ENCODE measurements at places on chromosomes 4 and X. TPM values are rescaled to one million over a fixed set of nuclear protein-coding genes. Genes with fewer than 3 reads are reported as not detected.

SOX3 gene
- not detected for total RNA-seq

CHRDL1 gene
- total RNA-seq = 3.2 TPM

ANOS1 gene
- total RNA-seq = 4.9 TPM

CACNA1F gene
- total RNA-seq = not detected

CRMP1 gene
- total RNA-seq = 1.5 TPM

RP2 gene
- total RNA-seq = 3.8 TPM

GRCh38 chr4:137966504-137966903 is 275.6 kb downstream of the SLC7A11 start:
- no peak for DNase-seq

- DNase-seq = no peak
Observed at GRCh38 chr4:113978561-113979147, 793 bp downstream of the ARSJ start.

DNA sequence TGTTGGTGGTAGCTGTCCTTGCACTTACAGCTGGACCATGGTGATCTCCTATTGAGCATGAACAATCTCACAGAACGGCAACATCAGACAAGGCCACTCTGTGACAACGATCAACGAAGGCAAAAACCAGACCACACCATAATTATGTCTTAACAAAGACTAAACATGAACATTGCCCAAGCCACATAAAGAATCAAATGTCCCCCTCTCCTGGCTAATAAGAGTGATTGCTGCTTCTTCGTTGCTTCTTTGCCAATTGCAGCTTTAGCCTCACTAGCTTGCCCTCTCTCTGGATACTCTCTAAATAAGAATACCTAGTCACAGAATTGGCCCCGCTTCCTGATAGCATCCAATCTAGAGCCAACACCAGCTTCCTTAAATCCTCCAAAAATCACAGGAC is 41.5 kb upstream of the PGRMC1 start:
- DNase-seq = no peak

DNA sequence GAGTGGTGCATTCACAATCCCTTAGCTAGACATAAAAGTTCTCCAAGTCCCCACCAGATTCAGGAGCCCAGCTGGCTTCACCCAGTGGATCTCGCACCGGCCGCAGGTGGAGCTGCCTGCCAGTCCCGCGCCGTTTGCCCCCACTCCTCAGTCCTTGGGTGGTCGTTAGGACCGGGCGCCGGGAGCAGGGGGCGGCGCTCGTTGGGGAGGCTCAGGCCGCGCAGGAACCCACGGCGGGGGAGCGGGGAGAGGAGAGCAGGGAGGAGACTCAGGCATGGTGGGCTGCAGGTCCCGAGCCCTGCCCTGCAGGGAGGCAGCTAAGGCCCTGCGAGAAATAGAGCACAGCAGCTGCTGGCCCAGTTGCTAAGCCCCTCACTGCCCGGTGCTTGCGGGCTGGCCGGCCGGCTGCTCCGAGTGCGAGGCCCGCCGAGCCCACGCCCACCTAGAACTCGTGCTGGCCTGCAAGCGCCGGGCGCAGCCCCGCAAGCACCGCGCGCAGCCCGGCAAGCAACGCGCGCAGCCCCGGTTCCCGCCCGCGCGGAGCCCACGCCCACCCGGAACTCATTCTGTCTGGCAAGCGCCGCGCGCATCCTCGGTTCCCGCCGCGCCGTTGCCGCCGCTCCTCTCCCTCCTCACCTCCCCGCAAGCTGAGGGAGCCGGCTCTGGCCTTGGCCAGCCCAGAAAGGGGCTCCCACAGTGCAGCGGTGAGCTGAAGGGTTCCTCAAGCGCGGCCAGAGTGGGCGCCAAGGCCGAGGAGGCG is 153.5 kb downstream of the SLC7A11 start:
- DNase-seq = no peak

DNA sequence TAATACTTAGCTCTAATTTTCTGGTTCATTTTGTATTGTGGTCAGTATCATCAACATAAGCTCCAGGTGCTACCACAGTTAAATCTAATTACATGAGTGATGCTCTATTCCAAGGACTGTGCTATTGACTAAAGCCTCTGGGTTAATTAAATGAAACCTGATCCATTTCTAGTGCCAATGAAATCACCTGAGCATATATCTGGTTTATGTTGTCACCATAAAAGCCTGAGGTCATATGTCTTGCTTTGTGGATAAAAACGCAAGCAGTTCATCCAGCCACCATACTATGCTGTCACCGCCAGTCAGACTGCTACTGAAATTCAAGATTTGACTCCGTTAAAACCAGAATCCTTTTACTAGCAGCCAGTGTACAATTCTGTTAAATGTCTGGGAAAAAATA is 64.2 kb upstream of the ZNF518B start:
- no peak for DNase-seq

DNA sequence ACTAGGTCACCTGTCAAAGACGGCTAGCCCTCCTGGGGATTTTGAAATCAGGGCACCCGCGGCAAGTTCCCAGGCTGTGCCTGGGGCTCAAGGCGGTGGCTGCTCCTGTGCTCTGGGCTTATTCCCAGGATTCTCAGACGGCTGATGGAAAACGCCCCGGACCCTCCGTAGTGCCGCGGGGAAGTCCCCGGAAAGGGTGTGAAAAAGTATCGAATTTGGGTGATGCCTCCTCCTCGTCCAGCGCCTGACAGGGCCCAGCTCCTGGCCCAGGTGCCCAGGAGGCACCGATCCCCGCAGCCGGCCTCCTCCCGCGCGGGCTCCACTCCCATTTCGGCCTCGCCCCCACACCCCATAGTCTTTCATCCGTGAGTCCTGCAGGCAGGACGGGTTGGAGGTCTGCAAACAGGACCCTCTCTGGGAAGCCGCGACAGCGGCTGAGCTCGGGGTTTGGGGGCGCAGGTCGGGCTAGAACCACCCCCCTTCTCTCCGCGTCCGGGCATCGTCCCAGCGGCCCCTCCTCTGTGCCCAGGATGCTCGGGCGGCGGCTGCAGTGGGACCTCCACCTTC is 1.1 kb upstream of the NSG1 start:
- no peak for DNase-seq

GRCh38 chr4:128347175-128347868 is 59.7 kb upstream of the PGRMC2 start:
- DNase-seq = no peak

DNA sequence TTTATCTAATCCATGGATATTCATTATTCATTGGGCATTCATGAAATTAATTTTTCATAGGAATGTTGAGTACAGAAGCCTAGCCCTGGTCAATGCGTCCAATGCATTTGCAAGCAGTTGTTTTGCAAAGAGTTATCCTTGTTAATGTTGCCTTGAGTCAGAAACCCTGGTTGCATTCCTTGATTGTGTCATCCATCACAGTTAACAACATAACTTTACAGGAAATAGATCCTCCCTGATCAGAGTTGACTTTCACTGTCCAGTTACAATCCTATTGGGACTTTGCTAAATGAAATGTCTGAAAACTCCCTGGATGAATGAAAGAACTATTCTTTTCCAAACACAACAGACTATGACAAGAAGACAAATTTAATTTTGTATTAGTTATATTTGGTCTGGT is 924.3 kb upstream of the SLIT2 start:
- no peak for DNase-seq

DNA sequence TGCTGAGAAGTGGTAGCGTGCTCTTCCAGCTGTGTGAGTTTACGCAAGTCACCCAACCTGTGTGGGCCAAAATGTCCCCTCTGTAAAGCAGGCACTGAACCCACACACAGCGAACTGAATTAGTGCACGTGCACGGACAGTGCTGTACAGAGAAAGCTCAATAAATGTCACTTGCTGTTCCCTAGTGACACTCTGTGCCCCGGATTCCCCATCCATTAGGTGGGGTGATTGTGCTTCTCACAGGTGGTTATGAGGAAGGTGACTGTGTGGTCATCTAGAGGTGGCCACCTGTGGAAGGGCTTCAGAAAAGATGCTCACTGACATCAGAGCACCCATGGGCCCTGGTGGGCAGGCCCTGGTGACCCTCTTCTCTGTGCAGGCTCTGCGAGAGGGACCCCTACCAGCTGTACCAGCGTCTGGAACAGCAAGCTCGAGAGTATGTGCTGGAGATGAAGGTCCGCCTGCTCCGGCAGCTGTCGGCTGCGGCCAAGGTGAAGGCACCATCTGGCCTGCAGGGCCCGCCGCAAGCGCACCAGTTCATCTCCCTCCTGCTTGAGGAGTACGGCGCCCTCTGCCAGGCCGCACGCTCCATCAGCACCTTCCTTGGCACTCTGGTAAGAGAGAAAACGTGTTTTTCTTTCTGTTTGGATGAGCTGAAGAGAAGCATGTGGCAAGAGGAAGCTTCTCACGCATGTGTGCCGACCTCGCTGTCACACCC is 94.3 kb downstream of the FAM193A start:
- no peak for DNase-seq

DNA sequence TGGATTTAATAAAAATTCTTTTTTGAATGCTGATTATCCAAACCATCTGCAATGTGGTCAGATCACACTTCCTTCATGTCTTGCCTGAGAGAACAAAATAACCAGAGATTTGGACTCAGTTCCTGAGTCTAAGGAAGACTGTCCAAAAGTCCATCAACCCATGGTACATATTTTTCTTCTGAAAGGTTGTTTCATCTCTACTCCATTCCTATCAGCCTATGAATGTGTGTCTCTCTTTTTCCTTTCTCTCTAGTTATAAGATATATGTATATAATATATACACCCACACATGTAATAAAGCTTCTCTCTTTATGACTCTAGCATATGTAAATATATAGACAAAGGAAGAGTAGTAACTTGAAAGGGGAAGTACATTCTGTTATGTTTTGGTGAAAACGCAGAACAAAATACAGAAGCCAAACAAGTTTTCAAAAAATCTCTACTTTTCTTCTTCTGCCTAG is 226.9 kb downstream of the ARHGAP24 start:
- no peak for DNase-seq

DNA sequence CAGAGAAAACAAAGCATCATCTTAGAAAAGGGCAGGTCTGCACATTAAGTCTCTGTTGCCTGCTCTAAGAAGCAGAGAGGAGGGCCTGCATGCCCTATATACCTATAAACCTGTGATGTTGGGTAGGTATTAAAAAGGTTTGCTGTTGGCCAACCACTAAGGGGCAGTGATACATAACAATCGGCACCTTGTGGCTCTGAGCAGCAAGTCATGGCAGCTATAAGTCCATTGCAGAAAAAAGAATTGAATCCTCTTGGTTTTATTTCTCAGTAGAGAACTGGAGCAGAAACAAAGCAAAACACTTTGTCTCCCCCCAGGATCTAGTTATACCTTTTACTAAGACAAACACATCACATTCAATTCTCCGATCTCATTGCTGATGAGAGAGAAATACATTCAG is 1364.4 kb downstream of the STIM2 start:
- no peak for DNase-seq

- DNase-seq = no peak
Observed at GRCh38 chr4:121738780-121739535, 26.0 kb downstream of the SMIM43 start.

GRCh38 chrX:152960115-152960514 is 33.8 kb downstream of the PNMA5 start:
- DNase-seq = no peak

- no peak for DNase-seq
Observed at GRCh38 chrX:10989386-10989785, 121.7 kb upstream of the HCCS start.

GRCh38 chr4:138308356-138308755 is 66.2 kb upstream of the SLC7A11 start:
- no peak for DNase-seq

GRCh38 chrX:120677004-120677652 is 47.3 kb upstream of the C1GALT1C1 start:
- no peak for DNase-seq

GRCh38 chr4:176791591-176792325 is 964 bp downstream of the VEGFC start:
- peak; percentile 66 for DNase-seq

- no peak for DNase-seq
Observed at GRCh38 chr4:149211876-149212275, 603.8 kb downstream of the IQCM start.

- DNase-seq = no peak
Observed at GRCh38 chr4:20761382-20761781, 61.1 kb downstream of the PACRGL start.

DNA sequence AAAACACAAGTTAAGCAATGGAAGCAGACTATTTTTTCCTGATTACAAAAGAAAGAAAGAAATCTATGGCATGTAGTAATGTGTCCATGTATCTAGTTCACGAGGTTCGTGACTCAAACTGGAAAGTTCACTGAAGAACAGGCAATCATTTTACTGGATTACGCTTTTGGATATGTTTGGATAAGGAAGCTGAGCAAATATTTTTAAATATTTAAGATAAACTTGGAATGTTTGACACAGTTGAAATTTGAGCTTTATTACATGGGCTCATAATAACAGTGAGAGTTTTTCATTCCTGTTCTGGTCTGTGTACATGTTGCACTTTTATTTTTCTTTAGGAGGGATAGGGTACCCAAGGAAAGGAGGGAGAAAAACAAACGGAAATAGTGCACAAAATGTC is 244.2 kb upstream of the GK2 start:
- no peak for DNase-seq

Data from Right ventricle myocardium inferior (tissue), 1 donor.